Germinal center (tissue), 1 donor: ENCODE measurements at places on chromosomes 12 and 14.

DNA sequence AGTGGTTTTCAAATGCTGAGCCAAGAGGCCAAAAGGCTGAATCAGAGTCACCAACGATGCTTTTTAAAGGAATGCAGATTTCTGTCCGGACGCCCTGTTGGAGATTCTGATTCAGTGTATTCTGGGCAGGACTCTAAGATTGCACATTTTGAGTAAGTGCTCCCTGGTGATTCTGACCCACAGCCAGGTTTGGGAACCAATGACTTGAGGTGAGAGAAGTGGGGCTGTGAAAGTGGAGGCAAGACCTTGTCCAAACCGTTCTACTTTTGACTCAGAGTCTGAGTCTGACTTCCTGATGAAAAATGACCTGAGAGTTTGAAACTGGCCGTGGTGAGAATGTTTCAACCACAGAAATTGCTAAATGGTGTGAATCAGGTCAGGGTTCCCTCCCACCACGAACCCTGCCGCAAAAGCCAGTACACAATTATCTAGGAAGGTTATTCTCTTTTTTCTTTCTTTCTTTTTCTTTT lies 90.2 kb downstream of the NTN4 start:
- DNase-seq = no peak

DNA sequence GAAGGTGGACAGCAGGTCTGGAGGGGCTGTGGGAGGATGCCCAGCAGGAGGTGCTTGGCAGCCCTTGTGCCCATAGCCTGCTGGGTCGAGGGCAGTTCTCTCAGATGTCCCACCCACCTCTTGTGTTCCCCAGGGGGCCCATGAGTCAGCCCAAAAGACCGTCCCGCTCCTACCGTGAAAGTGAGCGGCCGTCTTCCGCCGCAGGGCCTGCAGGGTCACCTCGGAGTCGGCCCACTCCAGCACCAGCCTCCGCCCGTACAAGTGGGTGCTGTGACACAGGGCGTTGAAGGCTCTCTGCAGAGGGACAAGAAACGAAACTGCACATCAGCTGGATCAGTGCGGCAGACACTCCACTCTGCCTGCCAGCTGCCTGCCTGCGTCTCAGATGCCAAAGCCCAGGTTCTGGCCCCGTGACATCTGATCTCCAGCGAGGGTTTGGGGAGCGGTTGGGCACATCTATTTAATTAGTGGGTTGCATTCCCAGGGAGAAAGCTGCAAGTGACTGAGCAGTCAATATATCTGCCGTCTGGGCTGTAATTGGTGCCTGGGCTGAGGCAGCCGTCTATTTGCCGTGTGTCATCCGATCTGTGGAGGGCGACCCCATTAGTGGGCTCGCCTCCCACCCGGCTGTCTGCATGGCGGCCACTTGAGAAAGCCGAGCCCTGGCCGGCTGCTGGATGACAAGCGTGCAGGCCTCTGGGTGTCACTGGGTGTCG lies 121.5 kb downstream of the RBM19 start:
- DNase-seq = no peak

DNA sequence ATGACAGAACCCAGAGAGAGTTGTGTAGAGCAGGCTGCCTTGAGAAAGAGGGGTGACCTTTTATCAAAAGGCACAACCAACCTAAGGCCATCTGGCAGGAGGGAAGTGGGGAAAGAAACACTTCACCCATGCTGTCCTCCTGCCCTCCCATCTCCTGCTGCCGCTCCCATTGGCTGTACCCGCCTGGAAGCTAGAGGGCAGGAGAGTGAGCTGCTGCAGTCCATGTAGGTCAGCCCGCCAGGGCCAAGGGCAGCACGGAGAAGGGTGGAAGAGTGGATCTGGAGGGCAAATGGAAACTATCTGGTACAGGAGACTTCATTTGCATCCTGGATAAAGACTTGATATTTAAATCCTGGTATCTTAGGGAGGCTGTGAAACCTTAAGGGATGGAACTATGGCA lies 11.5 kb upstream of the CABP1 start:
- no peak for DNase-seq

GRCh38 chr12:27158297-27158696 lies 75.9 kb upstream of the C12orf71 start:
- DNase-seq = no peak

DNA sequence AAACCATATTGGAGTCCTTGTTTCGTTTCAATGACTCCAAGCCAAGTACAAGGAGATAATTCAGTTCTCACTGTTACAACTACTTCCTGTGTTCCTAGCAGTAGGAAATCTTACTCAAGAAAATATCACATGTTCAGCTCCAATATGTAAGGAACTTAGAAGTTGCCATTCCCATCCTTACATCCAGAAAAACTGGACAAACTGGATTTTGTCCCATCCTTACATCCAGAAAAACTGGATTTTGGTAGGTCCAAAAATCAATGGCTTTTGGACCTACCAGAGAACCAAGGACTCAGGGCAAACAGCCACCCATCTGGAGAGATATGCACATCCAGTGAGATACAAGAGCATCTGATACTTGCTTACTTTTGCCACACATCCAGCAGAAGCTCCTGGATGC lies 23.8 kb downstream of the CMAS start:
- no peak for DNase-seq

DNA sequence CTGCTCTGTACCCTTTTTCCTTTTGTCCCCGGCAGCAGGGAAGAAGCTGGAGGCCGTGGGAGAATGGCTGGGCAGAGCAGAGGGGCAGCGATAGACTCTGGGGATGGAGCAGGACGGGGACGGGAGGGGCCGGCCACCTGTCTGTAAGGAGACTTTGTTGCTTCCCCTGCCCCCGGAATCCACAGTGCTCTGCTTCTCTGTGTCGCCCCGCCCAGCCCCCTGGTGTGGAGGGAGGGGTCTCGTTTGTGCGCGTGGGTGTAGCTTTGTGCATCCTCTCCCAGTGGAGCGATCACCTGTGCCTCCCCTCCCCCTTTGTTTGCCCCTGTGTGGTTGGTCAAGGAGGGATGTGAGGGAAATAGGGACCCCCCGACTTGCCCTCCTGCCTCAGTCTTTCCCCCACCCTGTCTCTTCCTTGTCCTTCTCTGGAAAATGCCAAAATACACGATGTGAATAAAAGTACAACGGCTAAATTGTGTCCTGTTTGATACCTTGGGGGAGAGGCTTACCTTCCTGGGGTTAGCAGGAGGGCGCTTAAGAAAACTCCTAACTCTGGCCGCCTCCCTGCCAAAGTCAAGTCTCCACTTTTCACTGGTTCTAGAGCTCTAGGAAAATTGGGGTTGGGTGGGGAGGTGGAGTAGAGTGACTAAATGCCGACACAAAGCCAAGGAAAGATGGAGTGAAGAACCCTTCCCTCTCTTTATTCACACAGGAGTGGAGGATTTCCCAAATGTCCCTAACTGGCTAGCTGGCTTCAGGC lies 990 bp upstream of the TPI1 start:
- DNase-seq = no peak

GRCh38 chr12:8087666-8088065 lies 5.6 kb downstream of the NECAP1 start:
- DNase-seq = no peak

DNA sequence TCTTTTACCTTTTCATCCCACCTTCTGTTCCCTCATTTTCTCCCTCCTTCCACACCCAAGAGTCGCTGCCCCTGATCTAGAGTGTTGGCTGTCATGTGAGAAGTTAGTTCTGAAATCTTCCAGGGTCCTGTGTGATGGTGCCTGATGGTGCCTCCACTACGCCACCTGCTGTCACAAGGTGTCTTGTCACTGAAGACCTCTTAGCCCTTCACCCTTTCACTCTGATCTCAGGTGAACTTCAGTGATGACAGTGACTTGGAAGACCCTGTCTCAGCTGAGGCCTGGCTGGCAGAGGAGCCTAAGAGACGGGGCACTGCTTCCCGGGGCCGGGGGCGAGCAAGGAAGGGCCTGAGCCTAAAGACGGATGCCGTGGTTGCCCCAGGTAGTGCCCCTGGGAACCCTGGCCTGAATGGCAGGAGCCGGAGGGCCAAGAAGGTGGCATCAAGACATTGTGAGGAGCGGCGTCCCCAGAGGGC lies 7.6 kb upstream of the PFDN5 start:
- peak; percentile 74 for DNase-seq

DNA sequence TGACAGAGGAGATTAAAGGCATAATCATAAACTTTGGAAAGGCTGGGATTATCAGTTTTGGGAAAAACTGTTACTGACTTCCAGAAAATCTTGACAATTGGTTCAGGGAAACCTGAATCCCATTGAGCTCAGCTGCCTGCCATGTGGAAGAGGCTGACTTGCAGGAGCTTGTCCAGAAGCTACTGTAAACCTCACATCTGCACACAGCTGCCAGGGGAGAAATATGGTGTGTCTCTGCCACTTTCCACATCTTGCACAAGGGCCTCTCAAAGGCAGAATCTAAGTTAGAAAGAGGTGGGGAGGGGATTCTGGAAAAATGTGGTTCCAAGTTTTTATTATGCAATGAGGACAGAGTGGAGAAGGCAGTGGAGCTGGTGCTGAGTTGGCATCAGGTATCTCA lies 8.7 kb upstream of the BHLHE41 start:
- no peak for DNase-seq

GRCh38 chr12:974271-974862 lies 16.7 kb upstream of the ERC1 start:
- DNase-seq = no peak

DNA sequence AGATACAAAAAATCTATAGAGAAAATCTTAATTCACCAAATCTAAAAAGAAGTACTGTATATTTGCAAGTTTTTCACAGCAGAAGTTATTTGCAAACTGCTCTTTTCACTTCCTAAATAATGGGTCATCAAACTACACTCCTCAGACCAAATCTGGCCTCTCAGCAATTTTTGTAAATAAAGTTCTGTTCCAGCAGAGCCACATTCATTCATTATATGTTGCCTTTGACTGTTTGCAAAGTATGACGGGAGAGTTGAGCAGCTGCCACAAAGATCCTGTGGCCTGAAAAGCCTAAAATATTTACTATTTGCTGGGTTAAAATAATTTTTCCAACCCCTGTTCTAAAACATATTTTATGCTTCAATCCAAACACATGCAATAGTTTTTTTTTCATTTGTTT lies 1222.3 kb upstream of the SEL1L start:
- no peak for DNase-seq

DNA sequence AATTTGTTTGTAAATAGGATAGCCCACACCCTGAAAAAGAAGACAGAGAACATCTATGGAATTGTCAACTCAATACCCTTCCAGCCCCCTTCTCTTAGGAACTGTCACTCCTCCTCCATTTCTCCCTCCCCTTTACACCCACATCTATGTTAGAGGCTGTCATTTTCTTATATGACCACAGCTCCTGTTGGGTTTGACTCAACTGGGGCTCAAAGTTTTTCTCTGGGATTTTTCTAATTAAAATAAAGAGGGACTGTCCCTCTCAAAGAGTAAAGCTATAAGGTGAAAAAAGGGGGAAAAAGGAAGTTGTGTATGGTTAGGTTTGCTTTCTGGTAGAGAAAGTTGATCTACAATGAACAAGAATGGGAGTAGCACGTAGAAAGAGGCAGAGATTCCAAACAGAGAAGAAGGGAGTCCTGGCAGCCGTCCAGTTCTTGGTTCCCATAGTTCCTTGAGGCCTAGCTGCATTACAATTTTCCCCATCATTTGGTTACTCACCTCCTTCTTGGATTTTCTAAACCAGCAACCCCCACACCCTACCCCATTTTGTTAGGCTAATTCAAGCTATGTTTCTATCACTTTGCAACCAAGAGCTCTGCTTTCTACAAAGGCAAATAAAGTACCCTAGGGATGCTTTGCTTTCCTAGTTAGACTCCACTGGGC lies 44.3 kb upstream of the STK38L start:
- no peak for DNase-seq

DNA sequence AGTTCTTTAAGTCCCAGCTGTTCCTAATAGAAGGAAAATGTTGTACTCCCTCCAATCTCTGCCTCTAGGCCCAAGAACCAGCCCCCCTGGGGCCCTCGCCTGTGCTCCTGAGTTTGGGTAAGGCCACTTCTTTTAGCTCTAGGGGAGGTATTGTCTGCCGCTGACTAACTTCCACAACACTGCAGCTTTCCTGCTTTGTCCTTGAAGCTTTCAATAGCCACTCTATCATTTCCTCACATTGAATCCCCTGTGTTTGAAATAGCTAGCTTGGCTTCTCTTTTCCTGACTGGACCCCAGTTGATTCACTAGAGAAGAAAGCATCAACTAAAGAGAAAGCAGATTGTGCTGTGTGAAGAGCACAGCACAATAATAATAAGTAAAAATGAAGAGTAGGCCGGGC lies 28.8 kb downstream of the KRT80 start:
- no peak for DNase-seq
